ENCODE measurements at places on chromosomes 1 and 21.

DNA sequence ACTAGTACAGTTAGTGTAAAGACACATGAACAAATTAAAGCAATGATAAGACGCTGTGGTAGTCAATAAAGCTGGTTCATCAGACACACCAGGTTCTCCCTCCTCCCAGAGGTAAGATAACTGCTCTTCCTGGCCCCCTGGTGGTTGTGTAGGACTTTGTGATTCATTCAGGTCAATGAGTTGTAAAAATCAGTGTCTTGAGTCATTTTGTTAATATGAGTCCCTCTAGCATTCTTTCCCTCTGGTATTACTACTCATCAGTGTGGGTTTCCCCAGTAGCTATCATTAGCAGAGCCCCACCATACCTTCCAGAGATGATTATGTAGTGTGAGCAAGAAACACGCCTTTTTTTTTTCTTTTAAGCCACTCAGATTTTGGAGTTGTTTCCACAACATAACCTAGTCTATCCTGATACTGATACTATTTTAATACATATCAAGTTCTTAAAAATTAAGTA, 3.6 kb upstream of the SETDB1 start:
- H3K27ac ChIP-seq: no peak overlapping the region
- H3K4me3 ChIP-seq: no peak overlapping the region
- H3K27me3 ChIP-seq: no peaks in the 10 kb centered on the region
- no peaks in the 10 kb centered on the region for H3K36me3 ChIP-seq
- peaks cover 6% of the 10 kb centered on the region for H3K4me1 ChIP-seq

DNA sequence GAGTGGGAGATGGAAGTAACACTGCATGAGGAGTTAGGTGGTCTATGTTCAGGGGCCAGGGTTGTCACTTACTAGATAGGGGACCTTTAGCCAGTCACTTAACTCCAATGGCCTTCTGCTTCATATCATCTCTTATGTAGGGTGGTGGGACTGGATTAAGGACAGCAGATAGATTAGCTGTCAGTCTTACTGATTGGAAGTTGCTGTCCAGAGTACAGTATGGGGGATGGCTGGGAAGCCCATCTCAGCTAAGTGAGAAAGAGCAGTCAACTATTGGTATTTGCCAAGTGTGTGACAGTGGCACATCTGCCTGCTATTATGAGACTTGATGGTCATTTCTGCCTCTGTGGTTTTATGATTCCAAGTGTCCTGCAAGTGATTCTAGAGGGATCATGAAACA, 130.9 kb downstream of the FGGY start:
- no peaks in the 10 kb centered on the region for H3K27me3 ChIP-seq
- no peak overlapping the region for H3K27ac ChIP-seq
- peaks cover 7% of the 10 kb centered on the region for H3K4me1 ChIP-seq
- no peak for DNase-seq
- H3K4me3 ChIP-seq: no peak overlapping the region
- H3K36me3 ChIP-seq: no peaks in the 10 kb centered on the region

GRCh38 chr1:7299329-7299799, 471.7 kb upstream of the VAMP3 start:
- peak; percentile 93 for DNase-seq
- no peaks in the 10 kb centered on the region for H3K36me3 ChIP-seq
- H3K4me3 ChIP-seq: no peak overlapping the region
- peaks cover 17% of the 10 kb centered on the region for H3K4me1 ChIP-seq
- no peaks in the 10 kb centered on the region for H3K27me3 ChIP-seq

DNA sequence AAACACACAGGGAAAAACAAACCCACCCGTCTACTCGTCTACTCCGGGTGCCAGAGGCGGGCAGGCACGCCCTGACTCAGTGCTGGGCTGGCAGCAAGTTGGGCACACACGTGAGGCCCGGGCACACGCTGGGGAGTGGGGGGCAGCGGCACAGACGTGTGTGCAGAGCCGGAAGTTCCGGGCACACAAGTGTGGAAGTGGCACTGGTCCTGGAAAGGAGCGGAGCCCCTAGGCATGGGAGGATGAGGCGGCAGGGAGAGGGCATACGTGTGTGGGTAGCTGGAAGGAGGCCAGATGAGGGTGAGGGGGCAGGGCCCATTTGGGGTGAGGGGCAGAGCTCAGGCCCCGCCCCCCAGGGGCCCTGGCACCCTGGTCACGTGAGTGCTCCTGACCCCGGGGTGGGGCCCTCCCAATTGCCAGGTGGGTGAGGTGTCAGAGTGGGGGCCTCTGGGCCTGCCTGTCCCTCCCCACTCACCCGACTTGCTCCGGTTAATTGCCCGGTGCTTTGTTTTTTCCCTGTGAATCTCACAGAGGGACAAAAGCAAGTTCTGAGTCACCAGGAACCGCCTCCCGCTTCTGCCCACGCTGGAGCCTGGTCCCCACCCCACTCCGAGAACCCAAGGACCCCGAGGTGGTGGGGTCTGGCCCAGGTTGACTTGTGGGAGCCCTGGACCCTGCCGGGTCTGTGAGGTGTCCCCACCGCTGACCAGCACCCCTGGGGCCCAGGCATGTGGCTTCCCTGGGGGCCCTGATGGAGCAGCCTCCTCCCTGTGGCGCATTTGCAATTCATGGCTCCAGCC, 104.8 kb upstream of the CASZ1 start:
- H3K36me3 ChIP-seq: no peaks in the 10 kb centered on the region
- no peak overlapping the region for H3K27ac ChIP-seq
- no peak for DNase-seq

DNA sequence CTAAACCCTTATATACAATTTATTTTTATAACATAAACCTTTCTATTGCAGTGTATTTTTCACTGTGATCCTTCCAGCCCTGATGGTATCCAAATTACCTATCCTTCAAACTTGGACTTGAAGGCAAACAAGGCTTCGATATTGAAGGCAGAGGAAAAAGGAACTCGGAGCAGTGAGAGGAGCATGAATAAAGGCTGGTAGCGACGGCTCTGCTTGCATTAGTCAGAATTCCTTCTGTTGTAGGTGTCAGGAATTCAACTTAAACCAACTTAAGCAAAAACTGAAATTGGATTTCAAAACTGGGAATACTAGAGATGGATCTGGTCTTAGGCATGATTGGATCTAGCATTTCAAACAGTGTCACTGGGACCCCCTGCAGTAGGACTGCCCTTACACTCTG, 17.8 kb upstream of the SSX2IP start:
- no peak overlapping the region for H3K4me3 ChIP-seq
- no peak overlapping the region for H3K27ac ChIP-seq
- H3K4me1 ChIP-seq: no peaks in the 10 kb centered on the region

- no peak for DNase-seq
- no peak overlapping the region for H3K4me3 ChIP-seq
- no peak overlapping the region for H3K27ac ChIP-seq
- peaks cover 9% of the 10 kb centered on the region for H3K4me1 ChIP-seq
Measured at GRCh38 chr1:226681652-226682493, 57.2 kb downstream of the ITPKB start.

GRCh38 chr1:25055324-25055780, 125.3 kb upstream of the RUNX3 start:
- no peak overlapping the region for H3K27ac ChIP-seq
- no peaks in the 10 kb centered on the region for H3K36me3 ChIP-seq
- no peak overlapping the region for H3K4me3 ChIP-seq

- H3K4me1 ChIP-seq: peaks cover 14% of the 10 kb centered on the region
- H3K27ac ChIP-seq: no peak overlapping the region
- H3K27me3 ChIP-seq: no peaks in the 10 kb centered on the region
- no peak for DNase-seq
Measured at GRCh38 chr1:235051521-235051920, 77.1 kb downstream of the TOMM20 start.

DNA sequence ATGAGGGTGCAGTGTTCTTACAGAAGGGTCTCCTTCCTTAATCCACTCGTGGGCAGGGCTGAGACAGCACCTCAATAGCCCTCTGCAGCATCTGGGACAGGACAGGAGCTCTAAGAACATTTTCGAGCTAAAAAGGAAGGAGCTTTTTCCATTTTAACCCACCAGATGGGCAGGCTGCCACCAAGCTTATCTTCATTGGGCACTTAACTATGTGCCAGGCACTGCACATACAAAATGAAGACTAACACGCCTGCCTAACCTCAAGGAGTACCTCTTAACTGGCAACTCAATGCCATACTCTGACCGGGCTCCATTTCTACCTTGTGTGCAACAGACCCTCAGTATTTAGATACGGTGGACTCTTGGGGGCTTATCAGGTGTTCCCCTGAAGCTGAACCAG, 48.2 kb downstream of the SSBP3 start:
- H3K36me3 ChIP-seq: peaks cover 2% of the 10 kb centered on the region
- no peak overlapping the region for H3K27ac ChIP-seq
- H3K27me3 ChIP-seq: no peaks in the 10 kb centered on the region

DNA sequence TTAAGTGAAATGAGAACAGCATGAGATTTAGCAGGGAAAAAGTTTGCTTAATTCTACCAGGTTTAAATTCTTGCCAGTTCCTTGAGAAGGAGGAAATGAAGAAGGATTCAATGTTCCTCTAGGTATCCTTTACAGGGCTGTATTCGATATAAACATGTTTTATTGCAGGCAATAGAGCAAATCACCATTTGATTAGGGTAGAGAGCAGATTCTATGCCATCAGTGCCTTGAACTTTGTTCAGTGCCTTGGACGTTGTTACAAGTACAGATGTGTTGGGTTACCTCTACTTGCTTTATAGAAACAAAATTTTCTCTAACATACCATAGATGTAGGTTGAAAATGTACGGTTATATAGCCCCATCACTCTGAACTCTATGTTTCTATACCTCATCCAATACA, 18.2 kb upstream of the CLDN8 start:
- H3K27me3 ChIP-seq: no peaks in the 10 kb centered on the region
- no peaks in the 10 kb centered on the region for H3K36me3 ChIP-seq
- H3K4me3 ChIP-seq: no peak overlapping the region
- no peak for DNase-seq

DNA sequence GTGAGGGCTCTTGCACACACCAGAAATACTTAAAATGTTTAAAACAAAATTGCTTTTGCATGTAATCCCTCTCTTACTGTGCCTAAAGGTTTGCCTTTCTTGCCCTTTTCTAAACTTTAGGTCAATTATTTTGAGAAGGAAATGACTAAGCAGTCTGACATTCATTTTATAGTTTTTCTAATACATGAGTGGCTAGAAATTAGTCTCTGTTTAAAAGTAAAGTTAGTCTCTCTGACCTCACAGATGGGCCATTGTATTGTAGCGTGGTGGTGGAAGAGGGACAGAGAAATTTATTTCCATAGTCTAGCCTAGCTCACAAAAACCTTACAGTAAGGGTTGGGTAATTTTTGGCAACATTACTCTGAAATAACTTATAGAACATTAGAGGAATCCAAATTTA, 3.6 kb upstream of the COL11A1 start:
- H3K36me3 ChIP-seq: no peaks in the 10 kb centered on the region
- DNase-seq: peak; percentile 11
- H3K4me3 ChIP-seq: no peak overlapping the region
- H3K4me1 ChIP-seq: peaks cover 13% of the 10 kb centered on the region
- H3K27ac ChIP-seq: no peak overlapping the region

DNA sequence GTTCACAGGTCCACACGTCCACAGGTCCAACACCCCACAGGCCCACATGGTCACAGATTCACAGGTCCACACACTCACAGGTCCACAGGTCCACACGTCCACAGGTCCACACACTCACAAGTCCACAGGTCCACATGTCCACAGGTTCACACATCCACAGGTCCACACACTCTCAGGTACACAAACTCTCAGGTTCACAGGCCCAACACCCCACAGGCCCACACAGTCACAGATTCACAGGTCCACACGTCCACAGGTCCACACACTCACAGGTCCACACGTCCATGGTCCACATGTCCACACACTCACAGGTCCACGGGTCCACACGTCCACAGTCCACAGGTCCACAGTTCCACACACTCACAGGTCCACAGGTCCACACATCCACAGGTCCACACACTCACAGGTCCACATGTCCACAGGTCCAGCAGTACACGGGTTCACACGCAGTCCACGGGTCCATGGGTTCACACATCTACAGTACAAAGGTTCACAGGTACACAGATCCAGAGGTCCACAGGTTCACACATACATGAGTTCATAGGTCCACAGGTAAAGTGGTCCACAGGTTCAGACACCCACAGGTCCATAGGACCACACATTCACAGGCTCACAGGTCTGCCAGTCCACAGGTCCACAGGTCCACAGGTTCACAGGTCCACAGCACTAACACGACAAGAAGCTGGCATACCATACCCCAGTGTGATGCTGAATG, 39.3 kb upstream of the COL6A2 start:
- H3K4me1 ChIP-seq: no peaks in the 10 kb centered on the region
- no peak overlapping the region for H3K27ac ChIP-seq
- H3K4me3 ChIP-seq: no peak overlapping the region
- no peaks in the 10 kb centered on the region for H3K27me3 ChIP-seq
- no peak for DNase-seq

DNA sequence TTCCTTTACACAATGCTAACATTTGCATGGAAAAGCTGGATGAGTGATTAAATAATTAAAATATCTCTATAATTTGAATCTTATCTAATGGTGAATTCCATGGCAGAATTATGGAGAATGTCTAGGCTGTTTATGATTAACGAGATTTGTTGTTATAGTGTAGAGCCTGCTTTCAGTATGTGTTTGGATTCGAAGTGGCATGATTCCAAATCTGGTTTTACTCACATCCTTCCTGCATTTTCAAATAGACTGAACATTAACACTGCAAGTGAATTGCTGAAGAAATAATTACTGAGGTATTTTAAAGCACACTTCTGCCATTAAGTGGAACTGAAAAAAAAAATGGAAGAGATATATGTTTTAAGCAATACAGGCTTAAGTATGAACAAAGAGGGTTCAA, 5.1 kb upstream of the NEK7 start:
- H3K27me3 ChIP-seq: no peaks in the 10 kb centered on the region
- peaks cover 55% of the 10 kb centered on the region for H3K4me1 ChIP-seq
- DNase-seq: peak; percentile 92
- peak overlapping the region; percentile 86 for H3K27ac ChIP-seq
- no peaks in the 10 kb centered on the region for H3K36me3 ChIP-seq

DNA sequence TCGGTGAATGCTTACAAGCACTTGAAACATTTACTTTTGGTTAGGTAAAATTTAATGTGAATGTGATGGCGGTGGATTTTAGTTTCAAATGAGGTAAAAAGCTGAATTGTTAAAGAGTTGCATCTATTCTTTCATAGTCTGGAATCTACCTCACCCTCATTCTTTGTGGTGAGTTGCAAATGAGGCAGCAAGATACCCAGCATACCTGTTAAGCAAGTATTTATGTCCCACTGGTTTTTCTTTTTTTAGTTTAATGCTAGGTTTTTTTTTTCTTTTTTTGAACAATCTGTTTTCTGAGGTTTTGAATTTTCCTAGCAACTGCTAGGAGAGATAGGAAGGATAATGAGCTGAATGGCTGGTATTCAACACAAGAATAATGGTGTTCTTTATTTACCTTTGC, 127.9 kb upstream of the CACYBP start:
- H3K36me3 ChIP-seq: no peaks in the 10 kb centered on the region
- H3K27me3 ChIP-seq: no peaks in the 10 kb centered on the region
- H3K4me3 ChIP-seq: no peak overlapping the region
- H3K27ac ChIP-seq: no peak overlapping the region

- no peak overlapping the region for H3K4me3 ChIP-seq
- H3K27me3 ChIP-seq: no peaks in the 10 kb centered on the region
- no peak for DNase-seq
- H3K27ac ChIP-seq: no peak overlapping the region
- no peaks in the 10 kb centered on the region for H3K4me1 ChIP-seq
Measured at GRCh38 chr1:67601955-67602354, 83.0 kb upstream of the GADD45A start.
